ENCODE measurements at places on chromosomes 1 and 21.

GRCh38 chr1:14614341-14614740 lies 15.9 kb downstream of the KAZN start:
- no peak for DNase-seq

DNA sequence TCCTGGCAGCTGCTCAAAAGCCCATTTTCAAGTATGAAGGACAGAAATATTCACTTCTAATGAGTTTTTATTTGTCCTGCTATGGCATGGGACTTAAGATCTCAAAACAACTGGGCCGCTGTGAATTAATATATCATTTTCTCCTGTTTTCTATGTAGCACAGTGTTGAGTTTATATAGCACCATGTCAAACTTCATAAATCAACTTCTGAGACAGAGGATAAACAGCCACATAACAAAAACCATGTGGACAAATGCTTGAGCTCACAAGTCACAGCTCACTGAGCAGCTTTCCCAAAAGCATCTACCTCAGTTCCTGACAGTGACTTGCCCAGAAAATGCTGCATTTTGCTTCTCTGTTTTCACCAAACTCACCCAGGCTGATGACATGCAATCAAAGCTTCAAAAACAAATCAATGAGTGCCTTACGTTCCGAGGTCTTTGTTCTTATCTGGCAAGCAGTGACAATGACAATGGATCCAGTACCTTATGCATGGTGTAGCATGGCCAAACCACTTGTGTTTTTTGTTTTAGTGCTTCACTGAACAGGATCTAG lies 722.6 kb downstream of the LRRIQ3 start:
- DNase-seq, result peak; percentile 27

- DNase-seq, result no peak
Measured at GRCh38 chr21:39048574-39048973, 134.7 kb downstream of the PSMG1 start.

DNA sequence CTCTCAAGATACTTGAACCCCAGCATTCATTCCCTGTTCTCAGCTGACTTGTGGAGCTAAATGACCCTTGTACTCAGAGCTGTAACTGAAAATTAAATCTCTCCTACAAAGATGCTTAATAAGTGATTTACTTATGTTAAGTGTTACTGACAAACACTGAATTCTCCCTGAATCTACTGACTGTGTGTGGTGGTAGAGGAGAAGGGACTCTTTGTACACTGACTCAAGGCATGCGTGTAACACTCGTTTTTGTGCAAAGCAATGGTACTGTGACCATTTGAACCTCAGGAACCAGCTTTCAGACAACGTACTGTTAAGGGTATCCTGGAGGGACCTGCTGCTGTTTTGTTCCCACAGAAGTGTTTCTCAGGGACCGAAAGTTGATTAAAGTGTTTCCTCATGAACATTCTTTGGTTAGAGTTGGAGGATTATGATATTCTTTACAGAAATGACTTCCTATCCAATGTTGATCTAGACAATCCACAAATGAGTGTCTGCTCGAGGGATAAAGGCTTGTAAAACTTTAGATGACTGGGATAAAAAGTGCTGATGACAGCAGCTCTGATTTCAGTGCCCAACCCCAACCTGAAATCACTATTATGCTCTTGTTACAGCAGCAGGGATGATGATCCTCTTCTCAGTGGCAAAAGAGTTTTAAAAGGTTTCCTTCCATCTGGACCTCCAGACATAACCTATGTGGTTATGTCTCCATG lies 12.8 kb downstream of the RGL1 start:
- no peak for DNase-seq

GRCh38 chr1:156491151-156491949 lies 9.2 kb downstream of the MEF2D start:
- DNase-seq, result no peak

DNA sequence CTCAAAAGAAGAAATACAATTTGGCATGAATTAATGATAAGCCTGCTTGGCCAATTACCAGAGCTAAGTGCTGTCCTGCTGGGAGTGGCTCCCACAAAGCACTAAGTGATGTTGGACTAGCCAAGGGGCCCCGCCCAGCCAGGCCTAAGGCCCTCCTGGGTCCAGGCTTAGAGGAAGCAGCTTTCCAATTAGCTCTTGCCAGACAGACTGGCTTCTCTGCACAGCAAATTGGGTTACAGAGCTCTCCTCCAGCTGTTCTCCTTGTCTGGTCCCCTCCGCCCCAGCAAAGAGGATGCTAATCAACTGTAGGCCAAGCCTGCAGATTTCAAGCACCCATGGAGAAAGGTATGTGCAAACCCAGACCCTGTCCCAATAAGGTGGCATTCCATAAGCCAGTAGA lies 151.9 kb downstream of the DMRTA2 start:
- no peak for DNase-seq
